ENCODE measurements at places on chromosomes 6 and 20. TPM values are rescaled to one million over a fixed set of nuclear protein-coding genes. Genes with fewer than 3 reads are reported as not detected.

DNA sequence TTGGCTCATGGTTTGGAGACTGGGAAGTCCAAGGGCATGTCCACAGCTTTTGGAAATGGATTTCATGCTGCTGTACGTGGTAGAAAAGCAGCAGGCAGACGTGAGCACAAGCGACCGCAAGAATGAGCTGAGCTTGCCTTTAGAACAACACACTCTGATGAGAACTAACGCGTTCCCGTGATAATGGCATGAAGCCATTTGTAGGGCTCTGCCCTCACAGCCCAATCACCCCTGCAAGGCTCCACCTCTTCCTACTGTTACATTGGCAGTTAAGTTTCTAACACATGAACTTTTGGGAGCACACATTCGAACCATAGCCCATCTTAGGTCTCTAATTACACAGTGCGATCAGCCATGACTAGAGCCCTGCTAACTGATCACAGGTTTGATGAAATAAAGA is 107.5 kb upstream of the TMEM170B start:
- no peaks in the 10 kb centered on the region for H3K27me3 ChIP-seq
- peaks cover 81% of the 10 kb centered on the region for H3K4me1 ChIP-seq
- no peak overlapping the region for H3K4me3 ChIP-seq
- H3K27ac ChIP-seq = no peak overlapping the region
- DNase-seq = no peak

DNA sequence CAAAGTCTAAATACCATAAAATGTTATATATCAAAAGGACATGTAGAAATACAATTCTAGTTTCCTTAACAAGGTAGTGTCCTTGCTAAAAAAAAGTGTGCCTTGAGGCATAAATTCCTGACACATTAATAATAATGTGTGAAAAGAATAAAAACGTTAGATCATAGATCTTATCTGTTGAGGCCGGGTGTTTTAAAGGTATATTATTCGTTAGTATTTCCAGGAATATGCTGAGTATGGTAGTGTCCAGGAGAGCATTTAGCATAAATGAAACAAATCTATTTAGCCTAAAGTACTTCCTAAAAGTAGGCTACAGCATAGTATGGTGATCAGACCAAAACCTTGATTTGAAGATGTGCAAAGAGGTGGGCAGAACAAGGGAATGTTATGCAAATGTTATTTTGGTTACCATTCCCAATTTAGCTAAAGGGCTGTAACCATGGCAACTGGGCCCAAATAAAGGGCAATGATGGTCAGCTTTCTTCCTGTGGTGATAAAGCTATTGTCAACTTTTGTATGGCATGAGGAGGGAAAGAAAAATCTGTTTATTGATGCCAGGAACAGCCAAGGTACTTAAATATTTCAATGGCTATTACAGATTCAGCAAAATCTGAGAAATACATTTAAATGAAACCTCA is 18.9 kb downstream of the MKKS start:
- H3K4me3 ChIP-seq = no peak overlapping the region
- no peak overlapping the region for H3K27ac ChIP-seq
- no peaks in the 10 kb centered on the region for H3K27me3 ChIP-seq
- H3K36me3 ChIP-seq = no peaks in the 10 kb centered on the region
- H3K4me1 ChIP-seq = peaks cover 10% of the 10 kb centered on the region
- no peak for DNase-seq

DNA sequence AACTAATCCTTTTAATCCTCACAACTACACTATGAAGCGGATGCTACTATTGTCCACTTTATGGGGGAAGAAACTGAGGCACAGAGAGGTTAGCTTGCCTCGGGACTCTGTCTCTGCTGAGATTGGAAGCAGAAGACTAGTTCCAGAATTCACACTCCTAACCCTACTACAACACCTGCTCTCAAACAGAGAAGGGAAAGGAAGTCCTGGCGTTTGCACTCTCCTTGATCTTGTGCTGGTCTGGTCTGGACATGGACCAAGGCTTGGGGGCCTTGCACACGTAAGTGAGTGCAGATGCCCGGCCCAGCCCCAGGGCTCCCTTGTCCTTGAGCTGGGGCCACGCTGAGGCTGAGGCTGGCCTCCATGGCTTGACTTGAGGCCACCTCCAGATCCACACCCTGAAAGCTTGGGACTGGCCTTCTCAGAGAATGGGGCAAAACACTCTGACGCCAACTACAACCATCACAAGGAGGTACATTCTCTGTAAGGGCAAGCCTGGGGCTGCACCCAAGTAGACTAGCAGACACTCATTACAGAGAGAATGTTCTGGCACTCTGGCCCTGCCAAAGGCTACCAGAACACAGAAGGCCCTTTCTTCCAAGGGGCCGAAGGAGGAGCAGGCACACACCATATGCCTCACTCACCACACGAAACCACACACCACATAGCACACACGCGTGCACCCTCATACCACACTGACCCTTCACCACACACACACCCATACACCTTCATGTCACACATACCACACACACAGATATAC is 33.3 kb upstream of the EZR start:
- no peaks in the 10 kb centered on the region for H3K27me3 ChIP-seq
- no peaks in the 10 kb centered on the region for H3K36me3 ChIP-seq
- DNase-seq = no peak
- H3K4me1 ChIP-seq = peaks cover 22% of the 10 kb centered on the region

- no peaks in the 10 kb centered on the region for H3K36me3 ChIP-seq
- no peak for DNase-seq
- no peak overlapping the region for H3K27ac ChIP-seq
- no peaks in the 10 kb centered on the region for H3K4me1 ChIP-seq
Measured at GRCh38 chr20:23721962-23722361, 28.8 kb downstream of the CST1 start.

DNA sequence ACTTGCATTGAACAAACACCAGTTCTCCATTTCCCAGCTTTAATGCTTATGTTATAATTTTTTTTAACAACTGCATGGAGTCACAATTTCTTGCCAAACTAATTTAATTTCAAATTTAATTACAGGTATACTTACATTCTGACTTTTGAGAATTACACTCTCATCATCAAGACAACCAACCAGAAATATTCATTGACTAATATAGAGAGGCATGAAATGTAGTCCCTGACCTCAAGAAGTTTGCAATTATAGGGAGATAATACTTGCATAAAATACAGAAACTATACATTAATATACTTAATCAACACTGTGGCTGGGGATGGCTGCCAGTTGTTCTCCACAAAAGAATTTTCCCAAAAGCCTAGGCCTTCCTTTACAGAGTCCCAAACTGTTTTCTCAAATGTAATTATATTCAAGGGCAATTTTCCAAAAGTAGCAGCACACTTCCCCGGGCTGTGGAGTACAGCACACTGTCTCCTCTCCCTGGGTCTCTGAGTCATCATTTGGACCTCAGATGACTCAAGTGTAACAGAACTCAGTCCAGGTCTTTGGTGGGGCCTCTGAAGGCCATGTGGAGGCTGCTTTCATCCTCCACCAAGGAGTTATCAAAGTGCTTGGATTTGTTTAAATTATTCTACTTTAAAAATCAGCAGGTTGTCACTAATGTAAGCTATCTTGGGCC is 114.1 kb downstream of the KIF16B start:
- H3K4me1 ChIP-seq = peaks cover 21% of the 10 kb centered on the region
- no peak overlapping the region for H3K4me3 ChIP-seq
- no peaks in the 10 kb centered on the region for H3K36me3 ChIP-seq
- H3K27ac ChIP-seq = peak overlapping the region; percentile 65

- no peak overlapping the region for H3K4me3 ChIP-seq
- no peak for DNase-seq
Measured at GRCh38 chr20:44572551-44573500, 9.6 kb upstream of the PKIG start.

DNA sequence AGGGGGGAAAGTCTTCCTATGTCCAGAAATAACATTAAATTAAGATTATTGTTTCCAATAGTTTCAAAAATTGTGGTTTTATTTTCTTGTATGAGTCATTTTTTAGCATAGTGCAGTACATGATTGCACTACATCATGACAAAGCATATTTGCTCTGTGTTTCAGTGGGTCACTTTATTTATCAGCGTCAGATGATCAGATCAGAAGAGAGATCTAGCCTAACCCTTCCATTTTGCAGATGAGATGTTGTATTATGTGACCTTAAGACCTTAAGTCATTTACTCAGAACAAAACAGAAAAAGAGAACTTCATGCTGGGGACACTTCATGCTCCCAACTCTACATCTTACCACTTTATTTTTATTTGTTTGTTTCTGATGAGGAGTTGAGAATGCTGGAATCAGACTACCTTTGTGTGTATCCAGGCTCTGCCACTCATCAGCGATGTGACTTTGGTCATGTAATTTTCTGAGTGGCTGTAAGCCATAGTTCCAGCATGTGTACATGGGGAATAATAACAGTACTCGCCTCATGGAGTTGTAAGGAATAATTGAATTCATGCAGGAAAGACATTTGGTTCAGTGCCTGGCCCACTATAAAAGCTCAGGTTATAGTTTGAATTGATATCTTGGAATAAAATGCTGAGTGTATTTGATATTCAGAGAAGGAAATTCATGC is 13.5 kb downstream of the EYA4 start:
- no peaks in the 10 kb centered on the region for H3K36me3 ChIP-seq
- DNase-seq = no peak
- peaks cover 15% of the 10 kb centered on the region for H3K4me1 ChIP-seq
- no peak overlapping the region for H3K4me3 ChIP-seq

DNA sequence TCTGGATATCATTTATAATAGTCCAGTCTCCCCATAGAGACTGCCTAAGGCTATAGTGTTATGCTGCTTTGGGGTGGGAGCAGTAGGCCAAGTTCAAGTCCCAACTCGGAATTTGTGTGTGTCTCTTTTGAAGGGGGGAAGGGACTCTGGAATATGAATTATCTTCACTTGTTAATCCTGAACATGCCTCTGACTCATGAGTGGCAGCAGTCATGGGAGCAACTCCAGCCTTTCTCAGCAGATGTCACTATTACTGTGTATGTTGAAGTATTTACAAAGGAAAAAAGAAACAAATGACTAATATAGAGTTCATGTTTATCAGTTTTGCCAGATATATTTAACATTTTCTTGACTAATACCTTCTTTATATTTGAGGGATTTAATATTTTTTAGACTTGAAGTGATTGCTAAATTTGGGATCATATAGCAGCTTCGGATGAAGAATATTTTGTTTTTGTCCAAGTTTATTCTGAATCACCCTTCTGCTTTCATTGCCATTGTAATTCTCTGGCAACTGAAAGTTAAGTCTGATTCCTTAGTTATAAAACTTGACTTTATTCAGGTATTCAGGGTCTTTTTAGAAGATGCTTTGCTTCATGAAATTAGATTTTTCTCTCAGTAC is 23.4 kb downstream of the FAM217A start:
- H3K27me3 ChIP-seq = no peaks in the 10 kb centered on the region
- H3K36me3 ChIP-seq = peaks cover 16% of the 10 kb centered on the region
- no peak for DNase-seq
- H3K27ac ChIP-seq = peak overlapping the region; percentile 81

DNA sequence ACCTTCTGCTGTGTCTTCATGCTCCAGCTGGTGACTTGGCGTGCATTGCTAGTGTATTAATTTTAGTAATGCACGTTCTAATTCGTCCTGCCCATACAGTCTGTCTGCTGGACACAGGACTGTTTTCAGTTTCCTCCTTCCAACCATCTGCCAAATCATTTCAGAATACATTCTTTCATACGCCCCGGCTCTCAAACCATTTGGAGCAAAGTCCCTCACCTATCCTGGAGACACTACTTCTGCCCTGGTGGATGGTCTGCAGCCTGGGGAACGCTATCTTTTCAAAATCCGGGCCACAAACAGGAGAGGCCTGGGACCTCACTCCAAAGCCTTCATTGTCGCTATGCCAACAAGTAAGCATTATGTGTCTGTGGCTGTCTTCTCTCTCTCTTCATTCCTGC is 60.5 kb downstream of the FNDC1 start:
- H3K27me3 ChIP-seq = peaks cover 33% of the 10 kb centered on the region
- peaks cover 4% of the 10 kb centered on the region for H3K36me3 ChIP-seq
- no peak overlapping the region for H3K27ac ChIP-seq
- peaks cover 3% of the 10 kb centered on the region for H3K4me1 ChIP-seq

GRCh38 chr6:33632558-33633039 is 11.5 kb downstream of the ITPR3 start:
- H3K4me3 ChIP-seq = peak overlapping the region; percentile 69
- no peak overlapping the region for H3K27ac ChIP-seq
- H3K36me3 ChIP-seq = peaks cover 2% of the 10 kb centered on the region
- no peaks in the 10 kb centered on the region for H3K27me3 ChIP-seq

DNA sequence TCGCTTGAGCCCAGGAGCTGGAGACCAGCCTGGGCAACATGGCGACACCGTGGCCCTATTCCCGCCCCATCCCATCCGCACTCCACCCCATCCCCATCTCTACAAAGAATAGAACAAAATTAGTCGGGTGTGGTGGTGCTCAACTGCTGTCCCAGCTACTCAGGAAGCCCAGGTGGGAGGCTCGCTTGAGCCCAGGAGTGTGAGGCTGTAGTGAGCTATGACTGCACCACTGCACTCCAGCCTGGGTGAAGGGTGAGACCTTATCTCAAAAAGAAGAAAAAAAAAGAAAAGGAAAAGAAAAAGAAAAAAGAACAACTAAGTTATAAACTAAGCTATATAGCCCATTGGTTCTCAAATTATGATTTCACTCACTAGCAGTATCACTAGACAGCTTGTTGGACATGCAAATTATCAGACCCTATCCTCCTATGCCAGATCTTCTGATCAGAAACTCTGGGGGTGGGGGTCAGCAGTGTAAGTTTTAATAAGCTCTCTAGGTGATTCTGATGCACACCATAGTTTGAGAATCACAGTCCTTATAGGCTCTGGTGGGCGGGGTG is 491 bp upstream of the ITCH start:
- H3K36me3 ChIP-seq = peaks cover 14% of the 10 kb centered on the region
- H3K4me1 ChIP-seq = peaks cover 40% of the 10 kb centered on the region
- peak overlapping the region; percentile 97 for H3K4me3 ChIP-seq
- no peaks in the 10 kb centered on the region for H3K27me3 ChIP-seq
- peak overlapping the region; percentile 99 for H3K27ac ChIP-seq

DNA sequence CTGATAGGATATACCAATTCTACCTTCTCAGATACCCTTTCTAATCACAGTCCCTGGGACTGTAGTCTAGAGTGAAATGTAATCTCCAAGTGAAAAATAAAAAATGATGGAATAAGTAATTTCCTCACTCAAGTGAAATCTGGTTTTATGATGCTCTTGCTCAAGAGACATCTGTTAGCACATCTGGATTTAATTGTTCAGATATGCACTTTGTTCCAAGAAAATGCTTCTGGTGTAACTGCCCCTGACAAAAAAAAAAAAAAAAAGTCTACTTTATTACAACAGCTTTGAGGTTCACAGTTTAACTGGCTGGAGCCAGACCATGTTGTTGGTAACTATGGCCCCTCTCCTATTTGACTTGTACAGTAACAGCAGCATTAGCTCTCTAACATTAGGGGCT is 251.8 kb downstream of the BTBD9 start:
- H3K4me3 ChIP-seq = no peak overlapping the region
- no peak overlapping the region for H3K27ac ChIP-seq
- H3K27me3 ChIP-seq = no peaks in the 10 kb centered on the region
- no peaks in the 10 kb centered on the region for H3K36me3 ChIP-seq
- peaks cover 24% of the 10 kb centered on the region for H3K4me1 ChIP-seq

The ARFGEF3 gene
- 2.7 TPM for total RNA-seq

The MYCT1 gene
- not detected for total RNA-seq

The PTCRA gene
- not detected for total RNA-seq

The STK35 gene
- total RNA-seq = 13.7 TPM

The TNF gene
- not detected for total RNA-seq

The RPP21 gene
- total RNA-seq = 39.7 TPM

The SDCBP2 gene
- 2.3 TPM for total RNA-seq

The LINC00237 gene
- total RNA-seq = not detected

The CLVS2 gene
- not detected for total RNA-seq

The PSMB8 gene
- total RNA-seq = 17.4 TPM

The FOXQ1 gene
- total RNA-seq = 0.15 TPM
